ENCODE measurements at places on chromosomes 6 and 20.

DNA sequence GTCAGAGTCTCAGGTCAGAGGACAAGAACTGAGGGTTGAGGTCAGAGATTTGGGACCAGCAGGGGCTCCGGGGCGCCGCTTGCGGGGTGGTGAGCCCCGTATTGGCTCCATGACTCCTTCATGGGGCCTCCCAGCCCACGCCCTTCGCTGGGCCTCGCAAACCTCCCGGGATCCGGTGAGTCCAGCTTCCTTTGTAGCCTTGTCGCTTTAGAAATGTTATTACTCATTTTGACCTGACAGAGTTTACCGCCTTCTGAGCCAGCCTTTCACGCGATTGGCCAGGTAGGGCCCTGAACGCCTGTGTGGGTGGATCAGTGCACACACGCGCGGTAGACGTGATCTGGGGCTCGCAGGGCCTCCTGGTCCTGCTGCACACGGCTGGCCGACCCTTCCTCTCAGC is 181.1 kb downstream of the ERMARD start:
- no peak for DNase-seq

DNA sequence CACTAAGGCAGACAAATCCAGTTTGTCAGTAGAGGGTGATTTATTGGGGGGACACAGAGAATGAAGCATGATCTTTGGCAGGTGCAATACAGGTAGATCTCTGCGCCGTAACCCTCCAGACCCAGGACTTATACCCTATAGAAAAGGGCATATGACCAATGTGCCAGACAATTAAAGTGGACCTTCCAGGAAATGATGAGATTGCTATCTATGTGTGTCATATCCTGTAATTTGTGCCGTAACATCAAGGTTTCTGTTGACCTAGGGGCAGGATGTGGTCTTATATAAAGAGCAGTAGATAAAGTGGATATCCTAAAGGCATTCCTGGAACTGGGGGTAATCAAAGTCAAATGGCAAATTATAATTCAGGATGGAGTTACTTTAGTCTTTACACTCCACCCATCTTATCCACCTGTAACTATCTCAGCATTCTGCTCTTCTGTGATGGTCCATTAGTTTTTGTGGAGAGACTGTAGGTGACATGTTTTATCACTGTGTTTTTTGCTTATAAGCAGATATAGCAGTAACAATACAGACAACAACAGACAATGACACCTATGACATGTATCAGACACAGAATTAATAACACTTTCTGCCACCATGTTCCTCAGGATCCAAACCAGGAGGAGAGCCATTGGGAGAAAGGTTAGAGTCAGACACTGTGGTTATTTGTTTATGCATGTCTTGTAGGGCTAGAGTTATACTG is 43.1 kb upstream of the ZNF337 start:
- no peak for DNase-seq

- DNase-seq = no peak
Measured at GRCh38 chr20:4721719-4722118, at the start of gene PRND. Gene PRND, plus strand, starts transcription at chr20:4721909. Its CDS starts 2,643 bp downstream, at chr20:4724552.

GRCh38 chr6:51045548-51045947 is 226.9 kb downstream of the TFAP2B start:
- DNase-seq = no peak

GRCh38 chr20:1263853-1264252 is 2.2 kb upstream of the SNPH start:
- no peak for DNase-seq

DNA sequence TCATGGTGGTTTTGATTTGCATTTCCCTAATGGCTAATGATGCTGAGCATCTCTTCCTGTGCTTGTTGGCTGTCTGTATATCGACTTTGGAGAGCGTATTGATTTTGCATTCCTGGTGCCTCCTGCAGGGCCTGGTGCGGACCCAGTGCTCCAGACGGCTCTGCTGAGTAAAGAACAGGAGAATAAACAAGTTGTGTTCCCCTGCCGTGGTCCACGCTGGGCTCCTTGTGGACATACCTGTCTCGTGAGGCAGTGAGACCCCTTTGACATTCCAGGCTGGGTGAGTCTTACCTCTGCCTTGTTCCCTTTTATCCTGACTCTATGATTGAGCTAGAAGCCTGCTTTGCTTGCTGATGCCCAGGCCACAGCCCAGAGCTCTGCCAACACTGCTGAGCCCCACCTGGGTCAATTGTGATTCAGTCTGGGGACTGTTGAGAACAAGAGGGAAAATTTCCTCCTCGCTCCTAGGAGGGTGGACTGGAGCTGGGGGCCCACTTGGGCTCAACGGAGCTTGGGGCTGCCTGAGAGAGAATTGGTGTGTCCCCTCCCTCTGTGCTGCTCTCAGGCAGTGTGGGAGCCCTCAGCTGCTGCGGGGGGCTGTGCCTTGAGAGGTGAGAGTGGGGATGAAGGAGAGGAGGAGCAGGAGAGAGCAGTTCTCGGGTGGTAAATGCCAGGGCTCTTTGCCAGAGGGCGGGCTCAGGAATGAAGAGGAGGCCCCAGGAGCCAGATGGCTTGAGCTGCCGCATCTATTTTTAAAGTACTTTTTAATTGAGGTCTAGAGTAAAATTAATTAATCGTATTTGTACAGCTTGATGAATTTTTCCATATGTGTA is 43.7 kb upstream of the PMEPA1 start:
- no peak for DNase-seq

DNA sequence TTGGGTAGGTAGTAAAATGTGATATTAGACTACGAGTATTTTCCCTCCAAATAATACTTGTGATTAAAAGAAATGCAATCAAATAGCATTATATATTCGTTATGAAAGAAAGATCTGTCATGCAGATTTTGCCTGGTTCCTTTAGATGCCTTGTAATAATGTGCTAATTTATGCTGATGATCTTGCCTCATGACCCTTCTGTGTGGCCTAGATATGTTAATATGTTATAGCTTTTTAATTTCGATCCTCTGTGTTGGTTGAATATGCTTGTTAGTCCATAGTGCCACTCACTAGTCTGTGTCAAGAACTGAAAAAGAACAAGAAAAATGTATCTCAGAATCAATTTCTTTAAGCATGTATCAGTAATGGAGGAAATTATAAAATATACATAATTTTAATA is 31.9 kb downstream of the CDKAL1 start:
- DNase-seq = no peak

DNA sequence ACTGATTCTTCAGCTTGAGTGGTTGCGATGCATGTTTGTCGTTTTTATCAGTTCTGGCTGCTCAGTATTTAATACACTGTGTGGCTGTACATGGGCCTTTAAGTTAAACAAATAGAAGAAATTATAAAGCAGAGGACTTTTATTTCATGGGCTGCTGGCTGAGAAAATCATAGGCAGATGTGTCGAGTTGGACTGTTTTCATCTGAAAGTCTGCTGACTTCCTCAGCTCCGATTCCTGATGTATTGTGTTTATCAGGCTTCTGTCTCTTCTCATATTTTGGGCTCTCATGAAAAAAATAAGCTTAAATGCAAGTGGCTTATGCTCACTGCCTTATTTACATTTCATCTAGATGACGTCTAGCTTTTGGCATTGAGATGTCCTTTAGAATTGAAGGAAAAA is 129.5 kb upstream of the GGTLC1 start:
- DNase-seq = no peak

DNA sequence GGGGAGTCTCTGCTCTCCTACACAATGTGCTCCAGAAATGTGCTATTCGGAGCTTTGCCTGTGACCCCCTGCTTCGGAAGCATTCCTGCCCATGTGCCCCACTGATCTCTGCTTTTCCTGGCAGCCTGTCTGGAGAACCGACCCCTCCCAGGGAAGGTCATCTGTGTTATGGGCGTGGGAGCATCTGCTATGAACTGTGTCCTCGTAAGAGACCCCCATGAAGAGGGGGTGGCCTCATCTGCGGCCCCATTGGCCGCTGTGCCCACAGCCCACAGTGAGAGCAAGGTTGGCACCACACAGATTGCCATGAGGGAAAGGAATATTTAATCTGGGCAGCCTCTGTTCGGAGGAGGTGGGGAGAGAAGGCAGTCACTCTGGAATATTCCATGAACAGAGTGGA is 32.7 kb upstream of the IRF4 start:
- DNase-seq = no peak

DNA sequence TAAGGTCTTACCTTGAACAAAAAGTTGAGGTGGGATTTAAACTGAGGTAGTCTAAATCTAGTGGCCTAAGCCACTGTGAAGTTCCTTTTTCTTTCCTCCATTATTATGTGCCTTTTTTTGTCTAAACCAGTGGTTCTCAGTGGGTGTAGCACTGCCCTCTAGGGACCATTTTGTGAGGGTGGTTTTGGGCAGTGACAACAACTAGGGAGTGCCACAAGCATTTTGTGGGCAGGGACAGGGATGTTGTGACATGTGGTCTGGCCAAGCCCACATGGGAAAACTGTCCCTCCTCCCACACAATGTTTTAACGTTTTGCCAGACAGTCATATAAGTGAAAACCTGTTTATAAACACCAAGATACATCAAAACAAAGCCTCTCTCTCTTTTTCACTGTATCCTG is 899.4 kb upstream of the FLRT3 start:
- DNase-seq = peak; percentile 14

DNA sequence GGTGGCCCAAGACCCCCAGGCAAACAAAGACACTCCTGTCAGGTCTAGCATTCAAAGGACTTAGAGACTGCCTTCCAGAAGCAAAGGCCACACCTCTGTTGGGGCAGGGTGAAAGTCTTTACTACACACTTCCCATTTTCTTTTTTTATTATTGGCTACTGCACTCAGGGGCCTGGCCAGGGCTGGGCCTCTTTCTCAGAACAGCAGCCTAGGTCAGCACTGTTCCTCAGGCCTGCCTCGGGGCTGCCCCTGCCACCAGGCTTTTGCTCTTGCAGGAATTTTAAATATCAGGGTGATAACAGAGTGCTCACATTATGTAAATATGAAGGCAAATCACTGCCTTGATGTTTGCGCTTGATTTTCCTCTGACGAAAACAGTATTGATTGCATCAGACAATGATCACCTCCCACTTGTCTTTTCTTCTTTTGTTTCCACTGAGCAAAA is 18.5 kb downstream of the GSTA4 start:
- DNase-seq = no peak

GRCh38 chr20:60482221-60483008 is 524.2 kb downstream of the CDH26 start:
- no peak for DNase-seq

GRCh38 chr20:23438661-23439060 is 824 bp upstream of the CSTL1 start:
- DNase-seq = no peak

GRCh38 chr6:119385994-119386393 is 36.4 kb upstream of the MAN1A1 start:
- DNase-seq = no peak

DNA sequence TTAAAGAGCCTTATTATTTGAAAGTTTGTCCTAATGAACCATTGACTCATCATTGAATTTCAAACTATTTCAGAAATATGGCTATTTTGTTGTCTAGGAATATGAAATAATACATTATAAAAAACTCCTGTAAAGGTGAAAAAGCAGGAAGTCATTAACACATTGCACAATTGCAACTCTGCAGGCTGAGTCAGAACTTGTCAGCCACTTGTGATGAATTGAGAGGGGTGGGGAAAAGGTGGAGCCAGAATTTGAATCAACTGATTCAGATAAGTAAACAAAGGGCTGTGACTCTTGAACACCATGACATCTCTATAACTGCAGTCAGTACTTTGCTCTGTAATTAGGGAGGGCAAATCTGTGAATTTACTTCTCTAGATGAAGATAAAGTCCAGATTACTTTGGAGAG is 6.0 kb downstream of the C6orf141 start:
- DNase-seq = no peak

GRCh38 chr6:126374372-126374771 is 34.5 kb downstream of the CENPW start:
- no peak for DNase-seq

DNA sequence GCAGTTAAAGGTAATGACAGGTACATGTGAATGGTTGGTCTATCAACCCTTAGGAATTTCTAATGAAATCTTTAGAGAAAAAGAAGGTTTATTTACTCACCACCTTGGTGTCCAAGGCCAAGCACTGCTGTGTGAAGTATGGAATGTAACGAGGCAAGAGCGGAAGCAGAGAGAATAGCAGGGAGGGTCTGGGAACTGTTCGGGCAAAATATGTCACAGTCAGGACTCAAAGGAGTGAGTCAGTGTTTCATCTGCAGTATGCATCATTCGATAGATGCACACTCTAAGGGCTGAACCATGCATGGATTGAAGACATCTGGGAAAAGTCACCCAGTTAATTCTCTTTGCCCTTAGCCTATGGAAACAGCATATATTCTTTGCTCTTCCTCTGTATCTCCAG is 33.2 kb downstream of the ADGRF5 start:
- DNase-seq = no peak

DNA sequence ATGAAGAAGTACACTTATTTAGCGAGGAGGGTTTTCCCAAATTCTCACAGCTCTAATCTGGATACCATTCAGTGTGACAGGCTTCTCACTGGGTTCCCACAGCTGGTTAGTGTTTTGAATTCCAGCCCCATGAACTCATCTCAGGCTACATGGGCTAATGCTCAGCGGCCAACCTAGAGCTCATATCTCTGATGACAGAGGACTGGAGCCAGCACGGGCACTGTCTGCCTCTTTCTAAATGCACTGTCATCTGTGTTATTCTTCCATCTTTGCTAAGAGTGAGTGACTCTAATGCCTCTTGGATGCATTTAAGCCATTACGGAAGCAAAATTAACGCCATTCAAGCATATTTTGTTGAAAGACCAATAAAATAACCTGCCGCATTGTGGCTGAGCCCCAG is 308.9 kb upstream of the JAG1 start:
- DNase-seq = peak; percentile 59

- DNase-seq = no peak
Measured at GRCh38 chr20:25321262-25321831, 69.3 kb downstream of the ABHD12 start.

GRCh38 chr20:36644706-36645095 is 1.3 kb downstream of the SLA2 start:
- no peak for DNase-seq

DNA sequence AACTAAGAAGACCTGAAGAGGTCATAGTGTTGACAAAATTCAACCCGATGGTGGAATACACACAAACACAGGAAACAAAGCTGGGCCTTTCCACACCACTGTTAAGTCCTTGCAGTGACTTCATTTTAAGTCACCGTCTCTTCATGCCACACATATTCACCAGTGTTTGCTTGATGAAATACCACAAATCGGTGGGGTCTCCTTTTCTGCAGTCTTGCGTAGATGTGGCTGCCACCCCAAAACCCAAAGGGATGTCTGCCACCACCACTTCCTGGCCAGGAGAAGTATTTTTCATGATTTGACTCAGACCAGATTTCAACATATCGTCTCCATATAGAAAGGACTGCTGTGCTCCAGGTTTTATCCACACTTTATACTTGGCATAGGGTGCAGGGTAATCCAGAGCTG is 11.0 kb upstream of the COL10A1 start:
- no peak for DNase-seq

- DNase-seq = peak; percentile 6
Measured at GRCh38 chr20:1524004-1524403, 32.8 kb upstream of the SIRPB2 start.

- no peak for DNase-seq
Measured at GRCh38 chr6:154653853-154654252, 79.4 kb upstream of the SCAF8 start.

- DNase-seq = no peak
Measured at GRCh38 chr20:13402171-13402760, 181.2 kb downstream of the ISM1 start.

- DNase-seq = no peak
Measured at GRCh38 chr6:145015739-145016558, 719.4 kb downstream of the EPM2A start.

GRCh38 chr20:58660855-58661597 is 9.9 kb downstream of the STX16 start:
- no peak for DNase-seq
